GOT3 (cell line): ENCODE measurements at places on chromosomes 1 and 21.

DNA sequence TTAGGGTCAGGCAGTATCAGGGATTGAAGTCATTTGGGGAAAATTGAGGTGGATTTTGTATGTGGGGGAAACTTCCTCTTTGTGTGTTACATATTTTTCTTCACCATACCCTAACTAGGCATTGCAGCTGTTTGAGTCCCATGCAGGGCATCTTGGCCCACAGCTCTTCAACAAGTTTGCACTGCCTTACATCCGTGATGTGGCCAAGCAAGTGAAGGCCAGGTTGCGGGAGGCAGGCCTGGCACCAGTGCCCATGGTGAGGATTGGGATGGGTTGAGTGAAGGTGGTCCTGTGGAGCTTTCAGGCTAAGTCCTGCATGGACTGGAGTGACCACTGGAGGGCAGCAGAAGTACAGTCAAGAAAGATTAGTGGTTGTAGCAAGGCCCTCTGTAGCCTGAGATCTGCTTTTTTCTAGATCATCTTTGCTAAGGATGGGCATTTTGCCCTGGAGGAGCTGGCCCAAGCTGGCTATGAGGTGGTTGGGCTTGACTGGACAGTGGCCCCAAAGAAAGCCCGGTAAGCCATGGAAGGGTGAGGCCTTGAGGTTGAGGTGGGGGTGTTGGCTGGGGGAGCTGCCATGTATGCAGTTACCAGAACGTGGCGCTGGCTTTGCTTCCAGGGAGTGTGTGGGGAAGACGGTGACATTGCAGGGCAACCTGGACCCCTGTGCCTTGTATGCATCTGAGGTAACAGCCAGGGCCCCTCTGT, 2.4 kb downstream of the UROD start:
- peak; percentile 38 for DNase-seq

- DNase-seq = no peak
Measured at GRCh38 chr1:44019466-44019948, 11.8 kb downstream of the SLC6A9 start.

GRCh38 chr1:221164951-221165838, 286.0 kb downstream of the HLX start:
- DNase-seq = no peak

- DNase-seq = no peak
Measured at GRCh38 chr1:52424813-52425212, 20.4 kb downstream of the PRPF38A start.

- no peak for DNase-seq
Measured at GRCh38 chr1:155272466-155273342, 600 bp downstream of the CLK2 start.

GRCh38 chr1:153549741-153550397, 811 bp upstream of the S100A3 start:
- no peak for DNase-seq

DNA sequence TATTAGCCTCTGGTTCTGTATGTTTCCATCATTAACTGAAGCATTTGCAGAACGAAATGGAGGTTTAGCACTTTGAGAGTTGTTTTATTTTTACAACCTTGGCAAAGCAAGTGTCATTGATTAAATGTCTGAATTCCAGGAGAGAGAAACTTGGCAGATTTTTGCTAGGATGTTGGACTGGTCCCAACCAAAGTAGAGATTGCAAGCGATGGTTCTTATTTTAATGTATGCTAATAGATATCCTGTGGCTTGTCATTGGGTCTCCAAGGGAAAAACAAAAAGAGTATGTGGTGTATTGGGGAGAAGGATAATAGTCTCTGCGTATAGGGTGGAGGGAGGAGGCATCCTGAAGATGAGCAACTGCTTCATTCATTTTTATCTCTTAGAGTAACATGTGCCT, 457.2 kb upstream of the RUNX1 start:
- DNase-seq = no peak

GRCh38 chr1:6581561-6582305, 1.9 kb downstream of the ZBTB48 start:
- DNase-seq = no peak

- DNase-seq = no peak
Measured at GRCh38 chr1:77834771-77835334, 53.6 kb upstream of the NEXN start.

GRCh38 chr1:46735708-46736324, 16.9 kb upstream of the EFCAB14 start:
- no peak for DNase-seq

GRCh38 chr1:66396212-66396890, 137.6 kb upstream of the SGIP1 start:
- DNase-seq = no peak

DNA sequence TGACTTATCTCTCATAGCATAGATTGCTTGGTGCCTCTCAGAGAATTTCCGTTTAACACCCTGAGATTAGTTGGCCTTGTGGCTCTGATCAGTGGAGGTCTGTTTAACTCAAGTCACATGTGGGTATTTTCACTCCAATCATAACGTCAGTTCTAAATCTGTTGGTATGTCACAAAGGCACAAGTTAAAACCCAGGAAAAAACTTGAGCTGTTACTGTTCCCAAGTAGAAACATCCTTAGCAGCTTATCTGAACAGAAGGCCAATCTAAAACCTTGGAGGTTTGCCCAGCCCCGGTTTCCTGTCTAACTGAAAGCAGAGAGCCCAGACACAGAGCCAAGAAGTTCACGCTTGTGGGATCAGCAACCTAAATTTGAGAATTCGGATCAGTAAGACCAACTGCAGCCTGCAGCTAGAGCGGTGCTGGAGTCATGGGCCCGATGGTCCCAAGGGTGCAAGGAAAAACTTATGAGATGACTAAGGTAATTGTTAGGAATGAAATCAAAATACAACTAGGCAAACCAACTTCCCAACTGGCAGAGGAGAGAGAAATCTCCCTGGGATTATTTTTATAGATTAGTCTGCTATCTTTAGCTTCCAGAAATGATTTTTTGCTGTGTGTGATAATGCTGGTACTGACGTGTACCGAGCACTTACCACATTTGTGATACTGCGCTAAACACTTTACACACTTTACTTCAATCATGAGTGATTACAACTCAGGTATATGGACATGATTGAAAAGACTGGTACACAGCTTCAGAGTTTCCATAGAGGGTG, 90.2 kb upstream of the C1orf21 start:
- peak; percentile 31 for DNase-seq

DNA sequence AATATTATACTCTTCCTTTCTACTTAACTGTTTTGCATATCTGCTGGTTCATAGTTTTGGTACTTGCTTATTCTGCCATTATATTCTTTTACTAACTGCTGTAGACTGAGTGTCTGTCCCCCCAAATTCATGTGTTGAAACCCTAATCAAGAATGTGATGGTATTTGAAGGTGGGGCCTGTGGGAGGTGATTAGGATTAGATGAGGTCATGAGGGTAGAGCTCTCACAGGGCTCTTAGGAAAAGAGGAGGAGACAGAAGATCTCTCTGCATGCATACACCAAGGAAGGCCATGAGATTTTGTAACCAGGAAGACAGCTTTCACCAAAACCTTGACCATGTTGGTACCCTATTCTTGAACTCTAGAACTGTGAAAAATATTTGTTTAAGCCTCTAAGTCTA, 354.1 kb upstream of the B3GALT2 start:
- DNase-seq = no peak

GRCh38 chr1:20058531-20058930, 11.5 kb upstream of the PLA2G5 start:
- DNase-seq = no peak

GRCh38 chr1:236158719-236159118, 16.4 kb downstream of the GPR137B start:
- no peak for DNase-seq

GRCh38 chr21:45332981-45333582, 45.4 kb upstream of the POFUT2 start:
- DNase-seq = no peak

GRCh38 chr1:39901714-39902459, at the start of gene MYCL:
TSS of gene MYCL (minus strand) at chr1:39901917. CDS start at chr1:39901434, 483 bp downstream.
- no peak for DNase-seq

DNA sequence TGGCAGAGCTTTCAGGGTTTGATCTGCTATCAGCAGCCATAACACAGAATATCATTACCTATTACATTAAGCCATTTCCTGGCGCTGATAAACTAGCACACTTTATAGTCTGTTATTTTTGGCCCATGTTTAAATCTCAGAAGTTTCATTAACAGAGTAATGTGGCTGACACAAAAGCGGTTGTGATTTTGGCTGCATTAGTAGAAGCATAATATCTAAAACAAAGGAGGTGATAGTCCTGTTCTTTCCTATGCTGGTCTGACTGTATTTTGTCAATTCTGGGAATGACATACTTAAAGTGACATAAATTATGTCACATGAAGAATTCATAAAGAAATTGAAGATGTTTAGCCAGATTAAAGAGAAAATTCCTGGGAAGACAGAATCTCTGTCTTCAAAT, 151.3 kb upstream of the KCND3 start:
- no peak for DNase-seq

DNA sequence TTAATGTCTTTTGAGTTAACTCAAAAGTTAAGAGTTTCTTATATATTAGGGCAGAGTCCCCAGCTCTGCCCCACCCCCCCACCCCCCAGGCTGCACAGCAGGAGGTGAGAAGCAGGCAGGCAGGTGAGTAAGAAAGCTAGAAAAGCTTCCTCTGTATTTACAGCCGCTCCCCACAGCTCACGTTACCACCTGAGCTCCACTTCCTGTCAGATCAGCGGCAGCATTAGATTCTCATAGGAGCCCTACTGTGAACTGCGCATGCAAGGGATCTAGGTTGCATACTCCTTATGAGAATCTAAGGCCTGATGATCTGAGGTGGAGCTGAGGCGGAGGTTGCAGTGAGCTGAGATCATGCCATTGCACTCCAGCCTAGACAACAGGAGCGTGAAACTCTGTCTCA, 81.9 kb downstream of the SIM2 start:
- DNase-seq = no peak

DNA sequence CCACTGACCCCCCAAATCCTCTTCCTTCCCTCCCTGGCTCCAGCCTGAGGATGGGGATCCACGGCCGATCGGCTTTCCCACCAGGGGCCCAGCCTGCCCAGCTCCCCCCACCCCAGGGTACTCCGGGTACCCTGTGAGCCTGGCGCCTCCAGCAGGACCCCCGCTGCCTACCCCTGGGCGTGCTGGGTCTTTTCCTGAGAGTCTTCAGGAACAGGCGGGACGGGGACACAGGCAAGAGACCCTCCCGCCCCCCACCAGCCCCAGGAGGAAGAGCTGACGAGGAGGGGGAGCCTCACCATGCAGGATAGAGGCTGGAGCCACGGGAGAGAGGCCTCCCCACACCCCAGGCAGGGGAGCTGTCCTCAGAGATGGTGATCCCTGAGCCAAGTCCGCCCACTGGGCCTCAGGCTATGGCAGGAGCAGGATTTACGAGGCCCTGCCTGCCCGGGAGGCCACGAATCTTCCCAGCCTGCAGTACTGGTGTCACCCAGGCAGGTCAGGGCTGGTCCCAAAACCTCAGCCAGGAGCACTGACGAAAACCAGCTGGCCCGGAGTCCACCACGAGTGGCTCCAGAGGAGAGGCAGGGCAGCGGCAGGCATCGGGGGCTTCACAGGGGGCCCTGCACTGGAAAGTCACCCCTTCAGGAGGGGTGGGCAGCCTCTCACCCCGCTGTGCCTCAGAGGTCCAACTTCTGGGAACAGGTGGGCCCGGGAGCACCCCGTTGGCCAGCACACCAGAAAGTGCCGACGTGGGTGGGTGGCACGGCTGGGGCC, 58.0 kb downstream of the MEGF6 start:
- DNase-seq = no peak

GRCh38 chr1:63321785-63322113, 618 bp upstream of the FOXD3 start:
- no peak for DNase-seq

GRCh38 chr1:85275701-85276214, 674 bp downstream of the BCL10 start:
- no peak for DNase-seq

DNA sequence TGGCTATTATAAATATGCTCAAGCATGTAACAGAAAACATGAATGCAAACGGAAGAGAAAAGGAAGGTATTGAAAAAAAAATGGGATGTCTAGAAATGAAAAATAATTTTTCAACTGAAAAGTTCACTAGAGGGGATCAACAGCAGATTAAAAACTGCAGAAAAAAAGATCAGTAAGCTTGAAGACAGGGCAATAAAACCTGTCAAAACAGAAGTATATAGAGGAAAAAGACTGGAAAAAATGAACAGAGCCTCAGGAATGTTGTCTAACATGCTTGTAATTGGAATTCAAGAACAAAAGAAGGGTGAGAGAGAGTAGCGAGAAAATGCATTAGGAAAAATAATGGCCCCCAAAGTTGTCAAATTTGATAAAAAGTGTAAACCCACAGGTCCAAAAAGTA, 29.6 kb downstream of the CRYAA start:
- no peak for DNase-seq

DNA sequence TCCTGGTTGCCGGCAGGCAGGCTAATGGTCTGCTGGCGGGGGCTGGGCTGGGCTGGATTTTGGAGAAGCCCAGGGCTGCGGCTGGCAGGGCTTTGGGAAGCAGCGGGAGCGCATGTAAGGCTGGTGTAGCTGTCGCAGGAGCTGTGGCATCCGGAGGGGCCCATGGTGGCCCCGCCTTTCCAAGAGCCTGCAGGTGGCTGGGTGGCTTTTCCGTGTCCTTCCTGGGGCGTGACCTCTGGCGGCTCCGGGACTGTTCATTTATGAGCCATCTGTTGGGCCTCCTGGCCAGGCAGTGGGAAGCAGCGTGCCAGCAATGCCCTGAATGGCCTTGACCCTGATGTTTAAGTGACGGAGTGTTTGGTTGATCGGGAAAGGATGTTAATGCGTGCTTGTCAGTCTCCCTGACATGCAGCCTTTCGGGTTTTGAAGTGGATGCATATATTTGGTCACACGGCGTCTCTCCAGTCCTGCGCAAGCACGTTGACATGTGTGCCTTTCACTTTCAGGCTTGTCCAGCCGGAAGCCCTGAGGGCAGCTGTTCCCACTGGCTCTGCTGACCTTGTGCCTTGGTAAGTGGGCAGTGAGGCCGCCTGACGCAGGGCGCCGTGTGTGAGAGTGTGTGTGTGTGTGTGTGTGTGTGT, 38.5 kb downstream of the AGPAT3 start:
- DNase-seq = no peak

DNA sequence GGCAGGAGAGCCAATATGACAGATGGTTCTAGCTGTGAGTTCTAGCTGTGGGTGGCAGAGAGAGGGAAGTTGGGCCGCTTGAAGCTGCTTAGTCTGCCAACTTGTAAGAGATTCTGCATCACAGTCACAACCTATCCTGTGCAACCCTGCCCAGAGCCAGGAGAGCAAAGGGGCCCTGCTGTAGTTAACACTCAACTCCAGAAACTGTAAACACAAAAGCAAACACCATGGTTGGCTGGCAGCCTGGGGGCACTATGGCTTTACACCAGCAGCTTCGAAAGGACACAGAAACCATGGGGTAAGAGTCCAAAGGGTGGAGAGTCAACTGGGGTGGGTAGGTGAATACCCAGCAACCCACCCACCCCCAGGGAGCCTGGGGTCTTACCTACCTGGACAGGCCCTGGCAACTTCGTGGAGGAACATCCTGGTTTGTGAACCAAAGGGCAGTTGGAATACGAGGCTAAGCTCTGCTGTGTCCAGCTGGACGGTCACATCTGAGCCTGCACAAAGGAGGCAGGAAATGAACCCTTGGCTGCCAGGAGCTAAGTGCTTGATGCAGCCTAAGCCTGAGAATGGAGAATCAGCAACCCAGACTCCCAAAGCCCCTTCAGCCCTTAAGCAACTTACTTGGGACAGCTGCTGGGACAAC, 6.4 kb downstream of the INPP5B start:
- DNase-seq = no peak
